ENCODE measurements at places on chromosomes 3 and 15. TPM values are rescaled to one million over a fixed set of nuclear protein-coding genes. Genes with fewer than 3 reads are reported as not detected.

DNA sequence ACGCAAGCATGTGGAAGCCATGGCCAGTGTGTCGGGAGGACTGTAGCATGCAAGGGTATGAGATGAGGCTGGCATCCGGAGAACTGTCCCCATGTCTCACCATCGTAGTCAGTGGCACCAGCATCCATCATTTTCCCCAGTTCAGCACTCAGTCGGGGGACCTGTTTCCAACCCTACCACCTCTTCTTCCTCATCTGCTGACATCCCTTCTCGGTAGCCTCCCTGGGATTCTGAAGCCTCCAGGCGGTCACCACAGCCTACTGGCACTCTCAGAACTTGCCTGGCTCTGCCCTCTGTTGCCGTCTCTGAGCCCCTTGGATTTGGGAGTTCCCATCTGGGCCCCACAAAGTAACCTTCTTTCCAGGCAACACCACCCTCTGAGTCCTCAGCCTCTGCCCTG, 131.1 kb upstream of the ABHD17C start:
- no peaks in the 10 kb centered on the region for H3K36me3 ChIP-seq
- no peak for DNase-seq
- H3K4me1 ChIP-seq, result no peaks in the 10 kb centered on the region
- no peak overlapping the region for H3K4me3 ChIP-seq
- H3K27me3 ChIP-seq, result no peaks in the 10 kb centered on the region

- DNase-seq, result no peak
- no peak overlapping the region for H3K27ac ChIP-seq
- H3K4me3 ChIP-seq, result no peak overlapping the region
- no peaks in the 10 kb centered on the region for H3K4me1 ChIP-seq
- H3K36me3 ChIP-seq, result no peaks in the 10 kb centered on the region
These were observed 110.0 kb upstream of the MRPL3 start for GRCh38 chr3:131612745-131613144.

DNA sequence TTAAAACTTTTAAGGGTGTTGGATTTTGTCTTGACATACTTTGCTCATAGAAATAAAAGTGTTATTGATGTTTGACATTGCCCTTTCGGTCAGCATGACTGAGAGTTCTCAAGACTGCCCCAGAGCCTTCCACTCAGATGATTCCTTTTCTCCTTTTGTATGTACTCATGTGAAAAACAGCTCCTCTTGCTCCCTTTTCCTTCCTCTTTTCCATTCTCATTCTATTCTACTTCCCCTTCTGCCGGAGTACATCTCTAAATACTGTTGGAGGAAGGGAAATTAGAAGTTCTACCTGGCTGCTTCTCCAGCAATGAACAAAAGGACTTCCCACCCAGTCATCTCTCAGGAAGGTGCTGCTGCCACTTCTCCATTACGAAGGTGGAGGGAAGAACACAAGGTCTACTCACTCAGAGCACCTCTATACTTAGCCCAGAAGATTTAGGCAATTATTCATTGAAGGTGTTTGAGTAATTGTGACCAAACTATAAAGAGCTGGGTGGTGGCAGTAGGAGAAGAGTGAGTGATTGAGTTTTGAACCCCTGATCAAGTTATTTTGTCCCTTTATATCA, 163.8 kb upstream of the MBNL1 start:
- no peaks in the 10 kb centered on the region for H3K27me3 ChIP-seq
- no peak overlapping the region for H3K4me3 ChIP-seq
- H3K27ac ChIP-seq, result no peak overlapping the region
- DNase-seq, result no peak
- no peaks in the 10 kb centered on the region for H3K36me3 ChIP-seq
- H3K4me1 ChIP-seq, result no peaks in the 10 kb centered on the region

TUBGCP5 gene
- total RNA-seq, result 26.3 TPM

GRCh38 chr15:85168642-85169173, 187.1 kb downstream of the PDE8A start:
- H3K36me3 ChIP-seq, result no peaks in the 10 kb centered on the region
- H3K27me3 ChIP-seq, result peaks cover 8% of the 10 kb centered on the region
- no peak for DNase-seq
- H3K4me1 ChIP-seq, result no peaks in the 10 kb centered on the region
- H3K27ac ChIP-seq, result no peak overlapping the region
- H3K4me3 ChIP-seq, result no peak overlapping the region

DNA sequence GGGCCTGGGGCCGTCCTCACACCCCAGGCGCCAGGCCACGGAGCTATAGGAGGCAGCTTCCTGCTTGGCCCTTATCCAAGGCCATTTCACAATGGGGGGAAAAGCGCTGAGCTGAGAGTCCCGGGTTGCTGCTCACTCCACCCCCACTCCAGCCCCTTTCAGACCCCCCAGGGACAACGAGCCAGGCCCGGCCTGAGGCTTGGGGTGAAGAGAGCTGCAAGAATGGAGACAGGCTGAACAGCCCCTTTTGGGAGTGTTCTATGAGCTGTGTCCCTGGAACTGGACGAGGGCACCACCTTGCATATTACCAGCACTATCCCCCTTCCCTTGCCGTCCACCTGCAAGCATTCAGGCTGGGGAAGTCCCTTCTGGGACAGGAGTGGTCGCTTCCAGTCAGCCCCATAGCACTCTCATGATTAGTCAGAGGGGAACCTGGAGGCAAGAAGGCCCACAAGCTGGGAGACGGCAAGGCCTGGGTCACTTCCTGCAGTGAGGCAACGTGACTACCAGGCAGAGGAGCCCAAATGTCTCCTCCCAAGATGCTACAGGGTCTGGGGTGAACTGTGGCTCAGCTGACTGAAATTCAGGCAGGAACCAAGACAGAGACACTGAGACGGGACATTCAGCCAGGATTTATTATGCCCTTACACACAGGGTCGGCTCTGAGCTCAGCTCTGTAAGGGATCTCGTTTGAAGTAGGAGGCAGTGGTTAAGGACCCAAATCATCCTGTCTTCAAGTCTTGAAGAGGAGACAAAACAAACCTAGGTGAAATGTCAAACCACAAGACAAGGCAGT, 8.6 kb upstream of the SRP14 start:
- peak overlapping the region; percentile 81 for H3K27ac ChIP-seq
- no peaks in the 10 kb centered on the region for H3K27me3 ChIP-seq
- H3K4me1 ChIP-seq, result peaks cover 48% of the 10 kb centered on the region
- no peaks in the 10 kb centered on the region for H3K36me3 ChIP-seq
- H3K4me3 ChIP-seq, result no peak overlapping the region
- no peak for DNase-seq

DNA sequence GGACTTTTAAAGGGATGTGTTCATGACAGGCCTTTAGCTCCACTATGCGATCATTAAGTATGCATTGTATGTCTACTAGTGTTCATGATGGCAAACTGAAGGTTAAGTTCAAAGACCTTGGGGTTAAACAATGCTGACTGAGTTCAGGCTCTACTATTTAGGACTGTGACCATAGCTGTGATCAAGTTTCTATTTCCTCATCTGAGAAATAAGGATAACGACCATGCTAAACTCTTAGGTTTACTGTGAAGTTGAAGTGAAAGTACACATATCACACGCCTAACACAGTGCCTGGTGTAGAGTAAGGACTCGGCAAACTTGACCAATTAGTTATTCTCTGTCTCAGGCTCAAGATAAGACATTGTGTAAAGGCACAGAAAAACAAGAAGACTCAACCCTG, 243.2 kb downstream of the MBNL1 start:
- H3K4me1 ChIP-seq, result no peaks in the 10 kb centered on the region
- no peaks in the 10 kb centered on the region for H3K36me3 ChIP-seq
- H3K4me3 ChIP-seq, result no peak overlapping the region
- H3K27ac ChIP-seq, result no peak overlapping the region
- H3K27me3 ChIP-seq, result no peaks in the 10 kb centered on the region
- no peak for DNase-seq

COL6A6 gene
- under 0.01 TPM for total RNA-seq

TP63 gene
- total RNA-seq, result 1.7 TPM

TMC3 gene
- not detected for total RNA-seq

DNA sequence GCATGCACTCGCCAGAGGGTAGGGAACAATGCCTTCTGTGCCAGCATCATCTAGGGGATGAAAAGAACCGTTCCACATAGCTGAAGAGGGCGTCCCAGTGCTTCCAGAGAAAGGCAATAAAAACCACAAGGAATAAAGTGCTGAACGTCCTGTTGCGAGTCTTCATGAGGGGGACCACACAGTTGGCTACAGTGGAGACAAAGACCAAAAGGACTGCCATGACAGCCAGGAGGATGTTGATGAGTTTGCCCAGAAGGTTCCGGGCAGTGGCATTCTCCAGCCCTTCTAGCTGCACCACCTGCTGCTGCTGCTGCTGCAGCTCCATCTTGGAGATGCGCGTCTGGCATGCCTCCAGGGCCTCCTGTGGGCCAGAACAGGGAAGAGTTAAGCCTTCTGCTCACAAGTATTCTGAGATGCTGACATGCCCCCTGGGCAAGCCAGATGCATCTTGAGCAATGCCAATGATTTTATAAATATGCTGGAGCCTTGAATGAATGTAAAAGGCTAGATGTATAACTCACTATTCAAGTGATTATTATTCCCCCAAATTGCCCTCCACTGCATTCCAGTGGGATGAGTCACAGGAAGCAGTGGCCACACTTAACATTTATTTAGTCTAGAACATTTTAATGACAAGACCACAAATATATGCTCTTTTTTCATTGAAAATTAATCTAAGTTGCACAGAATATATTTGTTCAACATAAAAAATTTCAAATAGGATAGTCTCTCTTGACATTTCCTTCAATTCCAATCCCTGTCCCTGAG, 45.1 kb upstream of the PLXND1 start:
- H3K4me3 ChIP-seq, result no peak overlapping the region
- H3K4me1 ChIP-seq, result peaks cover 4% of the 10 kb centered on the region
- H3K36me3 ChIP-seq, result no peaks in the 10 kb centered on the region
- no peaks in the 10 kb centered on the region for H3K27me3 ChIP-seq

DNA sequence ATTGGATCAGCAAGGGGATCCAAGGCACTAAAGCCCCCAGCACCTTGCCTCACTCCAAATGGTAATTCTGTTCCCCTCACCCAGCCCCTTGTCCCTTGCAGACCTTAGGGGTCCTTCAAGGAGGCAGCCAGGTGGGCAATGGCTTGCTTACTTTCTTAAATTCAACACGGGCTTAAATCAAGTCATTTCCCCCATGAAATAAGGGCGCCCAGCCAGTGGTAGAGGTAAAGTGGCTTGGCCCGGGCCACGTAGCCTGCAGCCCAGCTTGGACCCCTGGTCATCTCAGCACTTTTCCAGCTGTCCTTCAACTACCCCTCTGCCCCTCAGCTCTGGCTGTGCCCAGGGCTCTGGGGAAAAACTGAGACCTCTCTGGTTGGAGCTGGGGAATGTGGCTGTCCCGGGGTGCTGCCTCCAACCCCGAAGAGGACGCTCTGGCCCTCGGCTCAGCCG, 1.2 kb downstream of the PSTPIP1 start:
- H3K4me3 ChIP-seq, result peak overlapping the region; percentile 42
- no peaks in the 10 kb centered on the region for H3K36me3 ChIP-seq
- peak overlapping the region; percentile 3 for H3K27ac ChIP-seq
- no peaks in the 10 kb centered on the region for H3K4me1 ChIP-seq
- no peak for DNase-seq

DNA sequence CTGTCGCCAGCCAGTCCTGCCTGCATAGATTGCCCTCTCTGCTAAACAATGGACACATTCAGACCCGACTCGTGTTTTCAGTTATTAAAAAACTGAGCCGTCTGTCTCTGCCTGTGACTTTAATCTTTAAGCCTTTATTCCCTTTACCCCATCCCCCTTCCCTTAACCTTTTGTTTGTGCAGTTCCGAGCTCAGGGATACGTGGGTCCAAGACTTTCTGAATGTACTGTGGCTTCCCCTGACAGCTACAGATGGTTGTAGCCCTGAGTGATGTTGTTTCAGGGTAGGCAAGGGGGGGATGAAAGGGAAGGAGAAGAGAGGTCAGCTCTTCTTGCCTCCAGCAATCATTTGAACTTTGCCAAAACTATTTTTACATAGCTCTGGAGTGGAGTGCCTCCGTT, 44.6 kb downstream of the EEFSEC start:
- H3K4me1 ChIP-seq, result peaks cover 23% of the 10 kb centered on the region
- DNase-seq, result no peak

- no peaks in the 10 kb centered on the region for H3K36me3 ChIP-seq
- H3K4me3 ChIP-seq, result no peak overlapping the region
- no peaks in the 10 kb centered on the region for H3K27me3 ChIP-seq
- H3K4me1 ChIP-seq, result no peaks in the 10 kb centered on the region
- no peak overlapping the region for H3K27ac ChIP-seq
These were observed 42.5 kb downstream of the MCF2L2 start for GRCh38 chr3:183385698-183386613.

GRCh38 chr3:129827765-129828164, 65.7 kb downstream of the TMCC1 start:
- no peaks in the 10 kb centered on the region for H3K27me3 ChIP-seq
- H3K36me3 ChIP-seq, result no peaks in the 10 kb centered on the region
- H3K27ac ChIP-seq, result no peak overlapping the region

LMAN1L gene
- not detected for total RNA-seq

DNA sequence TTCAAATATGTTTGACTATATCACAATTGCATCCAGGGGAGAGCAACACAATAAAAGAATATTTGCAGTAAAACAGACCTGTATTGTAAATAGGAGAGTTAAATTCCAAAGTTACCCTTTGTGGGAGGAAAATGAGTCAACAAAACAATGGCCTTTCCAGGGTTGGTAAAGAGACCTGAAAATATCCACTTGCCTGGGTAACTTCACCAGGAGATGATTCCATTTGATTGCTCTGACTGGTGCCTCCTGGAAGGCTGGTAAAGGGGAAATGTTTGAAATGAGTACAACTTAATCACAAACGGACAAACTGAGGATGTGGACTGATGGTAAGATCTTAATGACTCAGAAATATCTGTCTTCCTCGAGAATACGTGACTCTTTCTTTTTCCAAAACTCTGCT, 43.6 kb upstream of the SRGAP3 start:
- no peak overlapping the region for H3K4me3 ChIP-seq
- H3K4me1 ChIP-seq, result no peaks in the 10 kb centered on the region
- H3K27ac ChIP-seq, result no peak overlapping the region
- no peaks in the 10 kb centered on the region for H3K36me3 ChIP-seq
- H3K27me3 ChIP-seq, result no peaks in the 10 kb centered on the region
- DNase-seq, result no peak

DNA sequence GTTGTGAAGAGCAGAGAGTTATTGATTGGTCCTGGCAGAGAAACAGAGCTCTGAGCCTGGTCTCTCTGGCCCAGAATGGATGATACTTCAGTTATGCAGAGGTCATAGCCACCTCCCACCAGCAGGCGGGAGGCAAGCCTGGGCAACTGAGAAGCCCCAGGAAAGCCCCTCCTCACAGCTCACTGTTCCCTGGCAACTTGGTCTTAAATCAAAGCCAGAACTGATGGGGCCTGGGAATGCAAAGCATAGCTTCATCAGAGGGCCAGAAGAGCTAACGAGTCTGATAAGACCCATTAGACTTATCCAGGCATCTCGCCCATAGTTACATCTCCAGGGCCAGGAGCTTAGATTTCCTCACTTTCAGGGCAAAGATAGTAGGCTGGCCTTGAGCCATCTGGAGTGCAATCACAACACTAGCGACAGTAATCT, 5.5 kb upstream of the COLQ start:
- H3K36me3 ChIP-seq, result no peaks in the 10 kb centered on the region
- no peak overlapping the region for H3K27ac ChIP-seq

- no peaks in the 10 kb centered on the region for H3K4me1 ChIP-seq
- H3K27ac ChIP-seq, result no peak overlapping the region
- no peak for DNase-seq
- H3K4me3 ChIP-seq, result no peak overlapping the region
These were observed 230.0 kb upstream of the CTNNB1 start for GRCh38 chr3:40969341-40969740.

GRCh38 chr3:78267235-78267634, 1227.3 kb downstream of the ROBO2 start:
- no peak overlapping the region for H3K4me3 ChIP-seq
- no peaks in the 10 kb centered on the region for H3K27me3 ChIP-seq
- no peaks in the 10 kb centered on the region for H3K4me1 ChIP-seq
- no peak for DNase-seq

GRCh38 chr3:126132751-126133511, 47.5 kb downstream of the ALDH1L1 start:
- DNase-seq, result no peak
- no peak overlapping the region for H3K4me3 ChIP-seq
- H3K27me3 ChIP-seq, result no peaks in the 10 kb centered on the region
- no peak overlapping the region for H3K27ac ChIP-seq
- H3K36me3 ChIP-seq, result no peaks in the 10 kb centered on the region

AMT gene
- 8.4 TPM for total RNA-seq

ATP13A5 gene
- not detected for total RNA-seq

Data from tibial nerve (tissue), 4 donors.